ENCODE measurements at places on chromosomes 11 and 22.

GRCh38 chr11:19239039-19239438 is 1.7 kb downstream of the E2F8 start:
- DNase-seq = no peak

DNA sequence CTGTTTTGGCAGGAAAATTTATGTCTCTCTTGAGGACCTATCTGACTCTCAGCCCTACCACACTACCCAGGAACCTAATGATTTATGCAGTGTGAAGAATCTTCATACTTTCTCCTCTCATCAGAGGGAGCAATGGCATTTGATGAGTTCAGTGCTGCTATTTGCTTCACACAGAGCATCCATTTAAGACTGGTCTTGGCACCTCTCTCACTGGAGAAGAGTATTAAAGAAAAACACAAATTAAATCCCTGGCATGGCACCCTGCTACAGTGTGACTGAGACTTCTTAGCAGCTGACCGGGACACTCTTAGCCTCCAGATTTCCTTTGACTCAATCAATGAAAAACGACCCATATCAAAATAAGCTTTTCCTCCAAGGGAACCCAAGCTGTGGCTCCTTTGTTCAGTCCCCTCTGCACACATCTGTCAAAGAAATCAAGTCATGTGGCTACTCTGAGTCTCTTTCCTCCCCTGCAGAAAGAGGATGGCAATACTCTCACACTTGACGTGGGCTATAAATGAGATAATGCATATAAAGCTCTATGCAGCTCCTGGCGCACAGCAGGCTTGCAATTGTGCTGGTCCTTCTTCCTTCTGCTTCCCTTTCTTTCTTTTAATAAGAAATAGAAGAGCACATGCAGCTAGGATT is 186.1 kb upstream of the E2F8 start:
- no peak for DNase-seq

DNA sequence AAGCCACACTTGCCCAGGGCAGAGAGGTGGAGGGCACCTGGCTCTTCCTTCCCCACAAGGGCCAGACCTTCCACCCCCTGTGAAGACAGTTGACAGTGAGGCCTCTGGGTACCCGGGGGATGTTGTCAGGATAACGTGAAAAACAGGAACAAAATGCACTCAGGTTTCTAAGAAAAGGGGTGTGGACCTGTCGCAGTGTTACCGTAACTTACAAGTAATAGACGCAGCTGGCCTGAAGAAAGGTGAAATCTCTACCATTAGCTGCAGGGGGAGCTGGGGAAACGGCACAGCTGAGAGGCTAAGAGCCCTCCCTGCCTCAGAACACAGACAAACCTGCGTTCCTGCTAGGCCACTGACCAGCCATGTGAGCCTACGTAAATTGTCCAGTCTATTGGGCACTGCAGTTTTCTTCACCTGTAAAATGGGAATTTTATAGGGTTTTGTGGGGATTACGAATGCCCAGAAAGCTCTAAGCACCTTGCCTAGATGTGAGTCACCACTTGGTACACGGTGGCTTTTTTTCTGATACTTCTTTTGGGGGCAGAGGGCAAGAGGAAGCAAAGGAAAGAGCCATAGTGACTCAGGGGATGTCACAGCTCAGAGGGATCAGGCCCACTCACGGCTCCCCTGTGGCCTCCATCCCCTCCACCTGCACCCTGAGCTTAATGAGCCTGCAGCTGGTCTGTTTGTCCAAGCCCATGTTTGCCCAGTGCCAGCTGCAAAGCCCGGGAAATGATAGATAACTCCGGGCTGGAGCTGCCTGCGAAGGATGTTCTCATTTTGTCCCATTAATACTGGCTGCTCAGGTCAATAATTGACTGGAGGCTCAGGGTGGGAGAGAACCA is 18.4 kb upstream of the CABP7 start:
- no peak for DNase-seq

DNA sequence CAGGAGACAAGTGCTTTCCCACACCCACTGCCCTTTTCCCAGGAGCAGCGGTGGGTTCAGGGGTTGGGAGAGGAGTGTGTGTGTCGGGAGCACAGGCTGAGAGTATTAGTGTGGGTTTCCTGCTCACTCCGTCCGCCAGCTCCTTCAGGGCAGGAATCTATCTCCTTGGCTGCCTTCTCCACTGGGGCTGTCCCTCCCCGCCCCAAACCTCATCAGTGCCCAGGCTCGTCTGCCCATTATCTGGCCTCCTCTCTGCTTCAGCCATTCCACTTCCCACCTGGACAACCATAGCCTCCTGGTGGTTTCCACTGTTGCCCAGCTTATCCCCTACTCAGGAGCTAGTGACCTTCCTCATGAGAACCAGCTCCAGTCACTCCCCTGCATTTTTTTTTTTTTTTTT is 19.9 kb downstream of the ASPHD2 start:
- DNase-seq = no peak

DNA sequence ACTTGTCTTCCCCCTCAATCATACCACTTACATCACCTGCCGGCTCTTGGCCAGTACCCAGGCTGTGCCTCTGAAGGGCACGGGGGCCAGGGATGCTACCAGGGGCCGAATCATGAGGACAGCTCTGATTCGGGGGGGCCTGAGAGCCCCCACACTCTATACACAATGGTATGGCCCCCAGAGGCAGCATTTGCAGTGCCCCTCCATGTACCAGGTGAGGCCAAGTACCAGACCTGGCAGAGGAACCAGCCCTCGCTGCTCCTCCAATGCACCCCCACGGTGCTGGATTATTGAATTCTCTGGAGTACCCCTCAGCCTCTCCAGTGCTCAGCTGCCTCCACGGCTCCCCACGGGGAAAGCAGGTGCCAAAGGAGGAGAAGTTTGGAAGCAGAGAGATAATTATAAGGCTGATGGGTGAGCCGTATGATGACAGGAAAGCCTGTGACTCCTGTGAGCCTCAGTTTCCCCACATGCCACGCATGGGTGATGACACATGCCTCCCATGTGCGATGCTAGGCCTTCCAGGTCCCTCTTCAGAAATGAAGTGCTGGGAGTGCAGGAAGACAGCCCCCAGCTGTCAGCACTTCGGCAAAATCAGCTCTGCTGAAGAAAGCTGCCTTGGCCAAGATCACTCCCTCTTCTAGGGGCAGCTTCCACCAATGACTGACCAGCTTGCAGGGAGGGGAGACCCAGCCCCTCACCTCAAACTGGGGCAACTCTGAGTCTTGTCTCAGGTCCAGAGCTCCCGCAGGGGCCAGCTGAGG is 69.9 kb downstream of the THAP12 start:
- DNase-seq = no peak

DNA sequence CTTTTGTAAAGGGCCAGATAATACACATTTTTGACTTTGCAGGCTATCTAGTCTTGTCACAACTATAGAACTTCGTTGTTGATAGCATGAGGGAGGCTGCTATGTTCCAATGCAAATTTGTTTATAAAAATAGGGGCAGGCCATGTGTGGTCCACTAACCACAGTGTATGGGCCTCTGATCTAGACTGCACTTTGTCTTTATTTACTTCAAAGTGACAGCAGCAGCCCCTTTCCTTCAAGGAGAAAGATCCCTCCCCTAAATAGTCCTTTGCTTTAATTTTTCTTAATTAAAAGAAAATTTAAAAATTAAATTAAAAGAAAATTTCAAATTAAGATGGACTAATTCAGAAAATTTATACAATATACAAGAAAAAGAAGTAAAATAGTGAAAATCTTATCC is 49.5 kb upstream of the OR9Q1 start:
- no peak for DNase-seq

DNA sequence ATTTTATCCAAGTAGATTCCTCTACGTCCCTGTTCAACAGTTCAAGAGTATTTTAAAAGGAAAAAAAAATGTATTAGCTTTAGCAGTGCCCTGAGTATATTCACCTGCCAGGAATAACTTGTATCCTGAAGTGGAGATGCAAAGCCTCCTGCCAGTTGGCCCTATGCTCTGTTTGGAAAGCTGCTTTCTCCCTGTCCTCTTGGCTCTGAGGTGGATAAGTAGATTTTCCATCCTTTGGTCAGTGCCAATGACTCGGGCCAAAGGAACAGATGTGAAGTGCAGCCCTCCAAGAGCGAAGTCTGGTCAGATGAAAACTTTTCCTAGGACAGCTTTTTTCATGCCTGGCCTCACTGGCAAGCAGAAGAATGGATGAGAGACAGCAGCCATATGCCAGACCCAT is 839.9 kb upstream of the TENM4 start:
- no peak for DNase-seq

DNA sequence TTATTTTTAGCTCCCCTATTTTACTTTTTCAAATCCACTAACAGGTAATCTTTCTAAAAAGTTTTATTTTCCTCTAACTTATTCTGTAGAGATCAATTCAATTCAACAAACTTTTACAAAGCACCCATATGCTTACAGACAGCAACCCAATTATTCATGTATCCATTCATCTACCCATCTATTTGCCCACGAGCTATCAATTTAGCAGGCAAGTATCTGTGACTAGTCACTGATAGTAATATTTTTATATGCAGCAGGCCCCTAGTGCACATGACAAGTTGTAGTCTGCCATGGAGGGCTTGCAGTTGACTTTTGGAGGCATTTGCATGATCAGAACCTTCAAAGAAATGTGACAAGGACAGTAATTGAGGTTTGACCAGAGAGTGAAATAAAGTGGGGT is 753.2 kb upstream of the TENM4 start:
- no peak for DNase-seq

All from GM03348 (cell line).